Osteoblast (primary cell): ENCODE measurements at places on chromosomes 12 and 14. TPM values are rescaled to one million over a fixed set of nuclear protein-coding genes. Genes with fewer than 3 reads are reported as not detected.

NIN gene
- total RNA-seq: 40.2 and 42.4 TPM in 2 replicates

DNA sequence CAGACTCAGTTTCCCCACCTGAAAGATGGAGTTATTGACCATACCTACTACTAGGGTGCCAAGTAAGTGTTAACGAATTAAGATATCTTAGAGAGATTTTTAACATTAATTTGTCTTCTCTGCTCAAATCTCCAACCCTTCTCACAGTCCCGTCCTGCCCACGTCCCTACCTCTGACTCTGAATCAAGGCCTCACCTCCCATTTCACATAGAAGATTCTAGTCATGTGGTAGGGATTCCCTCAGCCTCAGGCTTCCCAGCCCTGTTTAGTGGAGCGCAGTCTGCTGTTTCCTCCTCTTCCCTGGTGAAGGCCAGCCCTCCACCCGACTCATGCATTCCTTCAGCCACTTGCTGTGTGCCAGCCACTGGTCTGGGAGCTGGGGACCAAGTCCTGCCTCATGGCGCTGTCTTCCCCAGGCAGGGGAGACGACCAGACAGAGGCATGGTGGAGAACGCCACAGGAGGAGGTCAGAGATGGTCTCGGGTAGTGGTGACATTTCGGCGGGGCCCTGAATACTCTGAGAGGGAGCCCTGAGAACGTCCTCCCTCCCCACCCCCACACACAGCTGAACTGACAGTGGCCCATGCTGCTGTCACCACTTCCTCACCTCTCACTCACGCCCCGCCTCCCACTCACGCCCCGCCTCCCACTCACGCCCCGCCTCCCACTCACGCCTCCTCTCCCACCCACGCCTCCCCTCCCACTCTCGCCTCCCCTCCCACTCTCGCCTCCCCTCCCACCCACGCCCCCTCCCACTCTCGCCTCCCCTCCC, 38.8 kb downstream of the TMEM63C start:
- DNase-seq: peak; percentile 61

OAS3 gene
- 1.8 and 6.9 TPM in 2 replicates for total RNA-seq

DNA sequence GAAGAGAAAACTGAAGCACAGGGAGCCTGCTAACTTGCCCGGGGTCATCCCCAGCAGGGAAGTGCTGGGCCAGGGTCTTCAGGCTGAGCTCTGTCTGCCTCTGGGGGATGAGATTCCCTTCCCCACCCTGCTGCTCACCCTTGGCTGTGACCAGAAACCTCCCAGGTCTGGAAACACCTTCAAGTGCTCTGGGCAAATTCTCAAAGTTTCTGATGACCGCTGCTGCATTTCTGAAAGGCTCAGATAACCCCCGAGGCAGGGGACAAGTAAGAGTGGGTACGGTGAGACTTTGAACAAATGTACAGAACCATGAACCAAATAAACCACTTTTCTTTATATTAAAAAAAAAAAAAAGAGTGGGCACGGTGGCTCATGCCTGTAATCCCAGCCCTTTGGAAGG, 41.3 kb downstream of the LTBP2 start:
- no peak for DNase-seq

DNA sequence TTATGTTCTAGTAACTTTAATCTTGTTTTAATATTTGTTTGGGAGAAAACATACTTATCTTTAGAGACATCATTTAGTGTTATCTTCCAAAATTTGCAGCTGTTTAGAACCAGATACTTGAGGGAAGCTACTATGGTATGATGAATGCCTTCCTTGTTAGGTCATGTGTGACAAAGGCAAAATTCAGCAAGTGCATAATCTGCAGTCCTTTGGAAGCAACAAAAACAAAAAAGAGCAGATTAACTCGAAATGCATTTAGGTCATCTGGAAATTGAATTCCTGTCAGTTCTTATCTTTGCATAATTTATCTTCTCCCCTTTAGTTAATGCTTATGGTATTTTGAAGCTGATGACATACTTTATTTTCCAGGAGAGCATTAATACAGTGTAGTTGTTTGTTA, 3.5 kb downstream of the FBXO34 start:
- no peak for DNase-seq

DNA sequence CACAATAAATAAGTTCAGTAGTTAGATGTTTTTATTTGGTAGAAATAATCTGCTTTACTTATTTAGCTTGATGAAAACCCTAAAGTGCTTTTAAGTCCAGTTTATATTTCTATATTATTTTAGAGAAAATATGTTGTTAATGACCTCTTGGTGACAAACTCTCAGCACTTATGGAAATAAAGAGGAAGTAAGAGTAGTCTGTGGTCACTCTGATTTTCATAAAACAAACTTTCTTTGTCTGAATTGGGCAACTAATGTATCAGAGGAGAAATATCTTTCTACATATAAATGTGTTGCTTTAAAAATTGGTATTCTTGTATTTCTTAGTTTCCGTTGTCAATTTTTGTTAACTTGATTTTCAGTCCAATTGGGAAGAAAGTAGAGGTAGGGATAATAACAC, 878.9 kb upstream of the SEL1L start:
- DNase-seq: no peak

- DNase-seq: no peak
Observed at GRCh38 chr12:121613462-121613861, 12.9 kb upstream of the ORAI1 start.

GRCh38 chr12:112820796-112821195, 29.2 kb downstream of the RPH3A start:
- no peak for DNase-seq

GRCh38 chr14:100430571-100430970, 107.4 kb downstream of the SLC25A47 start:
- DNase-seq: no peak

GRCh38 chr12:88801227-88802095, 221.2 kb upstream of the KITLG start:
- no peak for DNase-seq

DNA sequence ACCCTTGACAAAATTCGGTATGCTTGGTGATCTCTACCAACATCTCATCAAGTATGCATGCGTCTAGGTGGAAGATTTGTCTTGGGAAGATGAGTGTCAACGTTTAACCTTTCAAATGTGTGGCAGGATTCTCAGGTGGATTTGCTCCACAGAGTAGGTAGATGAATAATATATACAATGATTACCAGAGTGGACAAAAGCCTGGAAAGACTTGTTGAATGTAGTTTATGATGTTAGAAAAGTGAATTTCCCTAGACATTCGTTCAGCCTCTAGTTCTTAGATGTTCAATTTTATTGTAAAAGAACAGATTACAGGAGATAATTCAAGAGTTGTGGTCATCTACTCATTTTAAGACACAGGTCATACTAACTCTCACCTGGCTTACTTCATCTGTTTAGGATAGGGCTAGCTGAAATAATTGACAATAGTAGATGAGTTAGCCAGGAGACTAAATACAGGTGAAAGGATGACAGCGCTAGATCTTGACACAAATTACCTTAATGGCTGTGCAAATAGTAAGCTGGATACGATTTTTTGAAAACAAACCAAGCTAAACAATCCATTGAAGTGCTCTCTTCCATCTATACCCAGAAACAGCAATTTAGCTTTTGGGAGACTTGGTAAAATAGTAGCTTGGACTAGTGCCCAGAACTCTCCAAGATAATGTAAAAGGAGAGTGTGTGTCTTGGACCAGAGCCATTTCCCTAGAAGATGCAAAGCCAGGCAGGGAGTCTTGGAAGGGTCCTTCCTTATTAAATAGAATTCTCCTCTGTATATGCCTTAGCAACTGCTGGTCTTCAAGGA, 168.0 kb downstream of the DACT1 start:
- DNase-seq: no peak

TMEM121 gene
- 1.8 and 2.7 TPM in 2 replicates for total RNA-seq

DNA sequence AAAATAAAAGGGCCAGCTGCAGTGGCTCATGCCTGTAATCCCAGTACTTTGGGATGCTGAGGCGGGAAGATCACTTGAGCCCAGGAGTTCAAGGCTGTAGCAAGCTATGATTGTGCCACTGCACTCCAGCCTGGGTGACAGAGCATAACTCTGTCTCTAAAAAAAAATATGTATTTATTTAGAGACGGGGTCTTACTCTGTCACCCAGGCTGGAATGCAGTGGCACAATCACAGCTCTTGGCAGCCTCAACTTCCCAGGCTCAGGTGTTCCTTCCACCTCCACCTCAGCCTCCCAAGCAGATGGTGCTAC, 179.3 kb upstream of the ATF7IP start:
- no peak for DNase-seq

CFAP251 gene
- 4.3 and 7.4 TPM in 2 replicates for total RNA-seq
